ENCODE measurements at places on chromosomes 11 and 22.
A peak's percentile ranks its signal among the peaks of the same experiment; 100 is the strongest.

- DNase-seq = no peak
These were observed 140.8 kb downstream of the TRPC6 start for GRCh38 chr11:101442936-101443521.

GRCh38 chr22:35860837-35861236 lies 143.2 kb downstream of the APOL5 start:
- no peak for DNase-seq

DNA sequence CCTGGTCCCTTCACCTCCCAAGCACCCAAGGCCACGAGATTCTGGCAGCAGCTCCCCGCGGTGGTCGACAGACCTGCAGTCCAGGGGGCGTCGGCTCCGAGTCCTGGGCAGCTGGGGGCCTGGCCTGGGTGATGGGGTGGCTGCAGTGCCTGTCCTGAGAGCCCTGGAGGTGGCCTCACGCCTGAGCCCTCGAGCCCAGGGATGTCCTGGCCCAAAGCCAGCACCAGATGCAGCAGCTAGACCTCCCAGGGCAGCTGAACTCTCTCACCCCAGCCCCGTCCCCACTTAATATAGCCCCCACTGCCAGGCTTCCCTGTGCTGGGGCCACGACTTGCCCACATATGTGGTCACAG lies 6.6 kb downstream of the LMNTD2 start:
- DNase-seq = no peak

DNA sequence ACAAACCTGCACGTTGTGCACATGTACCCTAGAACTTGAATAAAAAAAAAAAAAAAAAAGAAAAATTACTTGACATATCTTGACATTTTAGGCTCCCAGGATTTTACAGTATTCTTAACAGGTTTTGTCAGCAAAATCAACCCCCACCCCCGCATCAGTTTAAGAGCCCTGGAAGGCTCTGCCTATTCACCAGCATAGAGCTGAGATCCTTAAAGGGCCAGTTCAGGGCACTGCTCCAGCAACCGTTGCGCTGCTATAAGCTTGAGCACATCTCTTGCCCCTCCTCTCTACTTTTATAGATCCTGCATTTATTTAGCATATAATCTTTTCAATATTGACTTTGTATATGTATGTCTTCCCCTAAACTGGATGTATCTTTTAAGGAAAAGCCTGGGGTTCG lies 697 bp upstream of the PAFAH1B2 start:
- DNase-seq = peak; percentile 7
